Activated CD4-positive, alpha-beta T cell treated with anti-CD3 and anti-CD28 coated beads, Interleukin-2, amount 50 U/mL, for 24 hours (primary cell): ENCODE measurements at places on chromosomes 7 and 10.
A peak's percentile ranks its signal among the peaks of the same experiment; 100 is the strongest.

DNA sequence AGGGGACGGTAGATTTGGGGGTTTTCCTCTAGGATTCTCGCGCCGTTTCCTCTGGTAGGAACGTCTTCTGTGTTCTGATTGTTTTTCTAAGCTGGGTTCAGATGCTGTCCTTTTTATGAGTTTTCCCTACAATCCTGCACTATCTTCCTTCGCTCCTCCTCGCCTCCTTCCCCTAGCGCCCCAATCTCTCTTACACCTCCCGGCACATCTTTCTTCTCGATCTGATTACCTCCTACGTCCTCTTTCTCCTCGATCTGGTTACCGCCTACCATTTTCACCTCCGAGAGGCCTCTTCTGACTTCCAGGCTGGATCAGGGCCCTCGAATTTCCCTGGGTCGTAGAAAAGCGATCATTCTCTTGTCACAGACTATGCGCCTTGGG, 413 bp downstream of the BUD31 start:
- no peak for DNase-seq

GRCh38 chr10:101218351-101219138, 10.7 kb downstream of the LBX1 start:
- no peak for DNase-seq

DNA sequence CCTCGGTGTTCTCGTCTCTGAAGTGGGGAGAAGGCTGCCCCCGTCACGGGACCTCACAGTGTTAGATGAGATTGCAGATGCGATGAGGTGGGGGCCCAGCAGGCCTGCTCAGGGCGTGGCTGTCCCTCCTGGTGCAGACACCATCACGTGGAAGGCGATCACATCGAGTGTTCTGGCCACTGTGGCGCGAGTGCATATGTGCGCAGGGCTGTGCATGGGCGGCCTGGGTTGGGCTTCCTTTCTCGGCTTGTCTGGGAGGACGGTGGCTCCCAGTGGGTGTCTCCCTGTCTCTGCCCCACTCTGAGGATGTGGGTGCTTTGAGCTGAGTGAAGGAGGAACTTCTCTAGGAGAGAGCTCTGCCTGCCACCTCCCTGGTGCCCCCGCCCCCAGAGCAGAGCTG, 83.1 kb downstream of the LHPP start:
- no peak for DNase-seq

- no peak for DNase-seq
Measured at GRCh38 chr7:22402250-22402649, 45.3 kb upstream of the RAPGEF5 start.

DNA sequence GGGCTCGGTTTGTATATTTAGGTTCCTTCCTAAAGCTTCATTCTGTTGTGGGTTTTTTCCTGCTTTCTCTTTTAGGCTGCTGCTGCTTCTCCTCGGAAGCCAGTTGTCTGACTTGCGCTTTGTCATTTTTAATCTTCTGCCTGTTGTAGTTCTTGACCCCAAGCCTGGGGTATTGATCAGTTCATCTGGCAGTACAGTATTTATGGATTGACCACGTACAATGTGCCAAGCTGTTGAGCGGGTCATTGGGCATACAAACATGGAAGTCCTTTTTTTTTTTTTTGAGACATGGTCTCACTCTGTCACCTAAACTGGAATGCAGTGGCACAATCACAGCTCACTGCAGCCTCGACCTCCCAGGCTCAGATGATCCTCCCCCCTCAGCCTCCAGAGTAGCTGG, 4.3 kb downstream of the PROSER2 start:
- no peak for DNase-seq

DNA sequence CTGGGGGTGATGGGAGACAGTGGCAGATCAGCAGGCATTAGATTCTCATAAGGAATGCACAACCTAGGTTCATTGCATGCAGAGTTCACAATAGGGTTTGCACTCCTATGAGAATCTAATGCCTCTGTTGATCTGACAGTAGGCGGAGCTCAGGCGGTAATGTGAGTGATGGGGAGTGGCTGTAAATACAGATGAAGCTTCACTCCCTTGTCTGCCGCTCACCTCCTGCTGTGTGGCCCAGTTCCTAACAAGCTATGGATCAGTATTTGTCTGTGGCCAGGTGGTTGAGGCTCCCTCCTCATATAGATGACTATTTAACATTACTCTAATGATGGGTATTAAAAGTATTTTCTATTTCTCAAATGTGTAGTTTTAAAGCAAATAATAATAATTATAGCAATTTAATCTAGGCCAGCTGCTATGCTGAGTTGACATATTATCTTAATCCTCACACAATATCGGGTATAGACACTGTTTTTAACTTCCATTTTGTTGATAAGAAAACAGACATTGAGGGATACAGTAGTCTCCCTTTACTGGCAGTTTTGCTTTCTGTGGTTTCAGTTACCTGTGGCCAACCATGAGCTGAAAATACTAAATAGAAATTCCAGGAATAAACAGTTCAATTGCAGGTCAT, 39.9 kb downstream of the KIF20B start:
- DNase-seq: no peak

GRCh38 chr10:79219322-79219957, 127.8 kb upstream of the PPIF start:
- no peak for DNase-seq

- no peak for DNase-seq
Measured at GRCh38 chr7:105985229-105985628, 22.2 kb downstream of the CDHR3 start.

DNA sequence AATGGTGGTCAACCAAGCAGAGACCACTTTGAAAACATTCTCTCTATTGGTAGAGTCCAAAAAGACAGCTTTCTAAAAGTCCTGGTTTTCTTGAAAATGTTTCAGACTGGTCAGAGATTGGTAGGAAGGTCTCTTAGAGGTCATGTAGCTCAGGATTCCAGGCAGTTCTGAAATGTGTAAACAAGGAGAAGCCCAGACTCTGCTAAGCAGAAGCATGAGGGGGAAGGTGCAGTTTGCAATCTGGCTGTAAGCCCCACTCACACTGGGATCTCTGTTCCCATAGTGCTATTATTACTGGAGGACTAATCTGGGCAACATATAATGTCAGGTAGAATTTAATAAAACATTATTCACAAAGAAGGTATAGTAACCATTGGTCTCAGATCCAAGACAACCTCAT, 101.1 kb downstream of the MAGI2 start:
- no peak for DNase-seq

DNA sequence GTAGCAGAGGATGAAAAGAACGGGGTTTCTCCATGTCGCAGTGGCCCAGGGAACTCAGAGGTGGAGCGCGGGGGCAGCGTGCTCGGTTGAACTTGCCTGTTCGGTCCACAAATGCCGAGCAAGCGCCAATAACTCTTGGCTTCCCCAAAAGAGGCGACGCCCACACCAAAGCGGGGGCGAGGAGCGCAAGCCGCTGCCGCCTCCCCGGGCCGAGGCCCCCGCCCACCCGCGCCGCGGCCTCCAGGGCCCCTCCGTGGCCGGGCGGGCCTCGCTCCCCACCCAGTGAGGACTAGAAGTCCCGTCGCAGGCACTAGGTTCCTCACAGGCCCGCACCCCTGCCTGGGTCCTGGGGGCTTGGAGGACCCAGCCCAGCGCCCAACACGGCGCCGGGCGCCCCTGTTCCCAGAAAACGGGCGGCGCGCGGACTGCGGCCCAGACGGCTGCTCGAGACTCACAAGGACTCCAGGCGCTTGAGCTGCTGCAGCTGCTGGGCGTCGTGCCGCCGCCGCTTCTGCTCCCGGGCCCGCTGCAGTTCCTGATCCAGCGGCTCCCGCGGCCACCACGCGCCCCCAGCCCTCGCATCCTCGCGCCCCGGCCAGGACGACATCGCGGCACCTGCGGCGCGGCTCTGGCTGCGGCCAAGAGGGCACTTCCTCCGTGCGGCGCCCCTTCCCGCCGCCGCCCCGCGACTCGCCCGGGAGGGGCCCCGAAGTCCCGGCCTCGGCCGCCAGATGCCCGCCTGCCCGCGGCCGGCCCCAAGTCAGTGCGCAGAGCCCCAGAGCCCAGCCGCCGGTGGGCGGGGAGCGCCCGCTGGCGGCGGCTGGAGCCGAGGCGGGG, 14.6 kb upstream of the FKBP9 start:
- peak; percentile 26 for DNase-seq

DNA sequence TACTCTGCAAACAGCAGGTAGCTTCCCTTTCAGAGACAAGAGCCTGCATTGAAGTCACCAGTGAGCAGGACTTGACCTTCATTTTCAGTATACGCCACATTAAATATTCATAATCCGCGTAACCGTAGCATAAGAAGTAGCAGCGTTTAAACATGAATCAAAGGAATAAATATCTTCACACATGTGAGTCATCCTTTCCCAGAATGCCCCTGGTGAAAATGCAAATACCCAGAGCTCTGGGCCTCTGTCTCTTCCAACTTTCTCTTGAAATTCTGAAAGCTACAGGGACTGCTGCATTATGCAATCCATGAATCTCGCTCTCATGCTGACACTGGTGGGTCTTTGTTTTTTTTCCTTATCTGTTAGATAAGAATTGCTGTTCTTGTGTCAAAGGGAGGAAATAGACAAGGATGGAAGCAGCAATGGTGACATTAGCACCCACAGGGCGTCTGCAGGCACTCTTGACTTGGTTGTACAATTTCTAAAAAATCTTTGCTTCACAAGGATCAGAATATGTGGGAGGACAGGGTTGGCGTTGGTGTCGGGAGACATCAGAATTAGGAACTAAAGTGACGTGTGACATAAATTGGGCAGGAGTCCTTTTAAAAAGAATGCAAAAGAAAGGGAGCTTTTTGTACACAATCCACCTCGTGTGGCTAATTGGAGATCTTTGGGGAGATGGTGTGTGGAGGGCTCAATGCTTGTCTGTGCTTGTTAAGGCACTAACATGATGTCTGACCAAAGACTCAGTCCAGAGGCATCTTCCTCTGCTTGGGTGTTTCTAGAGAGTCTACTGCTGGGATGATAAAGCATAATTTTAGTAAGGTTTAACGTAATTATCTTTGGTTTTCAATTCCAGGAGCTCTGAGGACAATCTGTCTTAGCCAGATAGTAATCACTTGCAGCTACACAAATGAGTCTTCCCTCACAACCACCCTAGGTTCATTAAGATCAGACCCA, 390.3 kb downstream of the KCNMA1 start:
- DNase-seq: no peak

DNA sequence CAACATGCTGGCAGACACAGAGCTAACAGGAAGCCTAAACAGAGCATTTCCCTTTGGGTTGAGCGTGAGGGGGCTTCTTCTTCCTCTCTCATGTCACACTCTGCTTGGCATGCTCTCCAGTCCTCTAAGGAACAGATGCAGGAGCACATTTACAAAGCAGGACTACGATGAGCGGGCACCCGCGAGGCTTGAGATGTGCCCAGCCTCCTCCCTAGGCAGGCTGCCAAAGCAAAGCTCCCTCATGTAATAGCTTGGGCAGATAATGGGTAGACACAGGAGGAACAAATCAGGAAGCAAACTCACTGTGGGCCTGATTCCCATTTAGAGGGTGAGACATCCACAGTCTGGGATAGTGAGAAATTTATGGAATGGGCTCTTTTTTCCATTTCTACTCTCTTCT, 519.1 kb downstream of the NRG3 start:
- no peak for DNase-seq
